ENCODE measurements at places on chromosomes 3 and 15.

GRCh38 chr3:64726414-64727090 lies 38.8 kb upstream of the ADAMTS9 start:
- no peak for DNase-seq

- no peak for DNase-seq
Observed at GRCh38 chr3:65950340-65951326, 88.1 kb downstream of the MAGI1 start.

DNA sequence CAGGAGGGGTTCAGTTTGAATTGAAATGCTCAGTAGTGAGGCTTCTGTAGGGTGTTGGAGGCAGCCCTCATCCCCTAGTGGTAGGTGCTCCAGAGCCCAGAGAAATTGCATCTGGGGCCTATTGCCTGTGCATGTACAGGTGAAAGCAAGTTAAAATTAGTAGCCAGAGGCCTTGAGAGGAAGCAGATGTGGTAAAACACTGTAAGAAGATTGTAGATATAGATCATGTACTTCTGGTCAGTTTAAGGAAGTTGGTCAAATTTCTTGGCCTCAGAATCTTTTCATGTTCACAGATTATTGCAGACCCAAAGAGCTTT lies 34.6 kb downstream of the IGSF10 start:
- DNase-seq, result no peak

- no peak for DNase-seq
Observed at GRCh38 chr3:46599590-46599989, 12.7 kb upstream of the FAM240A start.

DNA sequence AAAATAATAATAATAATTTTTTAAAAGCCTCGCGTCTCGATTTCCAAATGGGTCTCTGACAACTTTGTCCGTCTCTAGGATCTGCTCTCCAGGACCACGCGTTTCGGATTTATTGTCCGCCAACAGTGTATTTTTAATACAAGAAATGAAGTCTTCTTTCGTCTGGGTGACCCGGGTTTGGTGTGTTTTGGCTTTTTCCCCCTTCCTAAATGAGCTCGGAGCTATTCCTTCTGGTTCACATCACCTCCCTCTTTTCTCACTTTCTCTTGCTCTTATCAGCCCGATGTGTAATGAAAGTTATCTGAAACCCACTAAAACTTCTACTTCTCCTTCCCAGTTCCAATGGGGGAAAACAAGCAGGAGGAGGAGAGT lies 516.7 kb downstream of the MECOM start:
- no peak for DNase-seq

DNA sequence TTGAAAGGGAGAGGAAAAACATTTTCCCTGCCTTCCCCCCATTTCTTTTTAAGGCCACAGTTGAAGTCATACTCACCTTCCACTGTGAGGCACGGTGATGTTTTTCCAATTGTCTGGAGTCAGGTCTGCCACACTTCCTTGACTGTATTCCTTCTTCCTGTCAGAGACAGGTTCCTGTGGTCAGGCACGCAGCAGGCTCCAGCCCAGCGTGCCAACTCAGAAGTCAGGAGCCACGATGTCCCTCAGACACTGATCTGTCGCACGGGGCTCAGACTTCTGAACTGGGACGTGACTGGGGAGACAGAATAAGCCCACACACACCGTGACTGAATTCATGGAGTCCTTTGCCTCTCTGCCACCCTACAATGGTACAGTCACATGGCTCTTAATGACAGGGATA lies 41.2 kb upstream of the ADAMTS9 start:
- DNase-seq, result no peak

- no peak for DNase-seq
Observed at GRCh38 chr3:65749066-65749465, 289.7 kb downstream of the MAGI1 start.

GRCh38 chr3:151034303-151034702 lies 51.2 kb upstream of the MED12L start:
- DNase-seq, result no peak
